GF-D8 (cell line): ENCODE measurements at places on chromosomes 6 and 20.

DNA sequence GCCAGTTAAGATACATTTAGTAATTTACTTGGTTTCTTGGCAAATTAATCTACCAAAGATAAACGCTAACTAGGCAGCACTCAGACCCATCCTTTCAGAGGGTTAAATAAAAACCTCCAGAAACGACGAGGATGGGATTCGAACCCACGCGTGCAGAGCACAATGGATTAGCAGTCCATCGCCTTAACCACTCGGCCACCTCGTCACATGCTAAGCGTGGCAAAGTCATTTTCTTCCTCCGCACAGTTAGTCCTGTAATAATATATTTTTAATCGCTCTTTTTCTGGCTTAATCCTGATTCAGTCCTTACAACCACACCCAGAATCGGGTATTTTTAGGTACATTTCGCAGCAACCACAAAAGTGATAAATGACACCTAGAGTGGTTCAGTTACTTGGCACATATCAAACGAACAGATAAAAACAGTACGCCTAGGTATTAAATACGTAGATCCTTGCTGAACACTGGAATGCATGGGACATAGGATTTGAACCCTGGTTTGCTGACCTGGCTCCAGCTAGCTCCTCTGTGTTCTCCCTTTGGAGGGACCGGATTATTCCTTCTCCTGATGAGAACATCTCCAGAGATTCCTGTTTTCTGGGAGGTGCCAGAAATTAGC lies 71.6 kb downstream of the GPX5 start:
- DNase-seq: no peak

DNA sequence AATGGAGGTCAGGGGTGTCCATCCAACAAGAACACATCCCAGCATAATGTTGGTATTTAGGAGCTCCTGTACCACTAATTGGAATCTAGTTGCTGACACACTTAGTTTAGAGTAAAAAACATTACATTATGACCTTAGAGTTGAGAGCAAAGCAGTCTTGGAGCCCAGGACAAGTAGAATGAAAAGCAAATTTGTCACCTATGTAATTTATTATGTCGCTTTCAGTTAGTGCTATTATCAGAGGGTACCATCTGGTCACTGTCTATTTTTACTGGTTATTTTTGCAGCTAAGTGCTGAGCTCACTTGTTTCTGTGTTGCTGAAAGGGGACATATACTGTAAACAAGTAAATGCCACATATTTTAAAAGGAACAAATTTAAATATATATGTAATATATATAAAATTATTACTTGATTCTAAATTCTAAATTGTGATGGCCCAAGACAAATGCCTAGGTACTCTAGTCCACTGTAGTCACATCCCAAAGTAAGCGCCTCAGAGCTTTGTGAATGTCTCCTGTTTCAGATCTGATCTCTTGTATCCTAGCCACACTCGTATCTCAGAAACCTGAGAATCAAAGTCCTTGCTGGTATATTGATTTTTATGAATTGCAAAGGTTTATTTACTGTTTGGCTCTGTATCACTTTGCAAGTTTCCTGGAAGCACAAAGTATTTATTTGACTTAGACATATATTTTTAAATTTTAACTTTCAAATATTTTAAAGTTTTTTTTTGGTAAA lies 148.6 kb upstream of the MAN1A1 start:
- DNase-seq: no peak

GRCh38 chr20:49866051-49866450 lies 49.3 kb downstream of the SPATA2 start:
- DNase-seq: no peak

DNA sequence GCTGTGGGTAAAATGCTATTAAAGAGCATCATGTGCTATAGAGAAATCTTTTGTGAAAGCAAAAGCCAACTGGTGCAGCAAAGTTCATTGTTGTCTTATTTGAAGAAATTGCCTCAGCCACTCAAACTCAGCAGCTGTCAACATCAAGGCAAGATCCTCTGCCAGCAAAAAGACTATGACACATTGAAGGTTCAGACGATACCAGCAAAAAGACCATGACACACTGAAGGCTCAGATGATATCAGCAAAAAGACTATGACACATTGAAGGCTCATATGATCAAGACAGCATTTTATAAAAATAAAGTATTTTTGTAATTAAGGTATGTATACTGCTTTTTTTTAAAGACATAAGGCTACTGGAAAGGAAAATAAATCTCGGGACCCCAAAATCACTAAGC lies 118.4 kb upstream of the RUNX2 start:
- no peak for DNase-seq

- DNase-seq: no peak
Observed at GRCh38 chr6:135182071-135183001, 1.2 kb downstream of the MYB start.

GRCh38 chr6:130516604-130517003 lies 150.8 kb downstream of the TMEM200A start:
- no peak for DNase-seq

GRCh38 chr6:159565181-159565710 lies 127.8 kb downstream of the SOD2 start:
- DNase-seq: no peak

DNA sequence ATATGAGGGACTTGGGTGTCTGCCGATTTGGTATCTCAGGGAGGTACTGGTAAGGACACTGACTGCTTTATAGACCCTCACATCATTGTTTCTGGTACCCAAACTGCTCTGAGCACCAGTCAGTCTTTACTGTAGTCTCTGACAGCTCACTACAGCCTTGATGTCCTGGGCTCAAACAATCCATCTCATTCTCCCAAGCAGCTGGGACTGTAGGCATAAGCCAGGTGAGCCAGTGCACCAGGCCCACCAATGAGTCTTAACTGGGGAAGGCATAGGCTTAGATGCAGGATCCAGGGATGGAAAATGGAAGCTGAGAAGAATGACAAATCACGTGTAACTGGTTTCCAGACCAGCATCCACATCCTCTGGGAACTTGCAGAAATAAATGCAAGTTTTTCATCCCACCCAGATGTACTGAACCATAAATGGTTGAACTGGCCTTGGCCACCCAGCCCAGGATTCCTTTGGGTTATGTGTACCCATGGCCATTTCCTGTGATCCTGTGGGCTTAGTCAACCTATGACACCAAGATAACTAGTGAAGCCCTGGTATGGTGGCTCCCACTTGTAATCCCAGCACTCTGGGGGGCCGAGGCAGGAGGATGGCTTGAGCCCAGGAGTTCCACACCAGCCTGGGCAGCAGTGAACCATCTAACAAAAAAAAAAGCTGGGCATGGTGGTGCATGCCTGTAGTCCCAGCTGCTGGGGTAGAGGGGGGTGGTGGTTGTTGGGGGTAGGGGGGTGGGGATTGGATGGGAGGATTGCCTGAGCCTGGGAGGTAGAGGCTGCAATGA lies 5.8 kb downstream of the TUBB start:
- no peak for DNase-seq

DNA sequence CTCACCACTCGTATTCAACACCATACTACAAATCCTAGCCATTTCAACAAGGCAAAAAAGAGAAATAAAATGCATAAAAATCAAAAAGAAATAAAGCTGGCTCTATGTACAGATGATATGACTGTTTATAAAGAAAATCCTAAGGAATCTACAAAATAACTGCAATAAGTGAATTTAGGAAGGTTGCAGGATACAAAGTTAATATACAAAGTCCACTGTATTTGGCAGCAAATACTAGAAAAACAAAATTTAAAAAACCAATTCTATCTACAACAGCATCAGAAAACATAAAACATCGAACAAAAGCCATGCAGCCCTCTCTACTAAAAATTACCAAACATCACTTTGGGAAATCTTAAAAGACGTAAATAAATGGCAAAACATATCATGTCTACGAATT lies 47.6 kb downstream of the RANBP9 start:
- no peak for DNase-seq

GRCh38 chr6:27867945-27868300 lies 44.3 kb downstream of the OR2B2 start:
- peak; percentile 57 for DNase-seq

GRCh38 chr6:99390896-99391295 lies 3.1 kb downstream of the COQ3 start:
- no peak for DNase-seq

GRCh38 chr6:139981066-139981624 lies 606.7 kb upstream of the CITED2 start:
- no peak for DNase-seq

DNA sequence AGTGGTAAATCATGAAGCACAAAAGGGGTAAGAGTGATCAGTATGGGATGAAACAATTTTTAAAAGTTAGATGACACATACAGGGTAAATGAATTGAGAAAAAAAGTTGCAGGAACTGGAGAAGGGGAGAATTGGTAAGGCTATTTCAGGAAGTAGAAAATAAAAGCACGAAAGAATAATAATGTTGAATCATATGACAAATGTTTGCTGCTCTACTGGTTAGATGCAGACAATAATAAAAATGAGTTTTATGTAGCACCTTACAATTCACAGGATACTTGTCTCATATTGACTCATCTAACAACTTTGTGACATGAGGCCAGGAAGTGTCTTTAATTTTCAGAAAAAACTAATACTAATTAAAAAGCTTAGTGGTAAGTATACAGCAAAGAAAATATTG lies 566.5 kb upstream of the MARCKS start:
- no peak for DNase-seq

- peak; percentile 22 for DNase-seq
Observed at GRCh38 chr6:14339711-14340584, 222.4 kb downstream of the CD83 start.

GRCh38 chr6:90466154-90466940 lies 120.5 kb downstream of the MAP3K7 start:
- DNase-seq: no peak

- DNase-seq: no peak
Observed at GRCh38 chr6:132161283-132161682, 210.1 kb upstream of the CCN2 start.

DNA sequence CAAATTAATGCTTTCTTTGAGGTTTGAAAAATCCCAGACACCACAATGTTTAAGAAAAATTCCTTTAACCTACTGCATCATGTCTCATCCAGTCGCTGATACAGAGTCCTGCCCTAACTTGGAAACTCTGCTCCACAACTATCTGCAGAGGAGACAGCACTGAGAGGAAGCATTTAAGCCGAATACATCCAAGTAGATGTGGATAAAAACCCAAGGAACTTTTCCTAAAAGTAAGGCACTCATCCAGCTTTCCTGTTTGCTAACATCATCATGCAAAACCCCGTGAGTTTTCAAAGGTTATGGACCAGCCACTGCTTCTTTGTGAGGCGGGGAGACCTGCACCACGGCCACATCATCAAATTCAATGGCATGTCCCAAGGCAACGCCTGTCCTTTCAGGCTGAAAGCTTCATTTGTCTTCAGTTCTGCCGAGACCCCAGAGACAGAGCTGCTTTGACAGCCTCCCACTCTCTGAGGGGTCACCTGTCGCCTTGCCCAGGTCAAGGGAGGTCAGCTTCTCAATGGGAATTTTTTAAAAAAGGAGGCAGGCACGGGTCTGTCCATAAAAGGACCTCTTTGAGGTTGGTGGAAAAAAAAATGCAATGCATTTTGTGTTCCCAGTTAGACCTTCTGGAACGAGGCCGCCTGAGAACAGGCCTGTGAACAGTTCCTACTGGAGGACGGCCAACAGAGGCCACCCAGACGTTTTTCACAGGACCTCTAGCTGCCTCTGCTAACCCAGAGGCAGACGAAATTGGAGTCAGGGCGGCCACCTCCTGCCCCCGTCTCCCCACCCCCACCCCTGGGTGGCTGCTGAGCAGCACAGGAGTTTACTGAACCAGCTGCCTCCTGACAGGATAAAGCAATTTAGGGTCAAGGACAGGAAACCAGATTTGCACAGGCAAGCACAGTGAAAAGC lies 142.5 kb upstream of the HDDC2 start:
- no peak for DNase-seq

DNA sequence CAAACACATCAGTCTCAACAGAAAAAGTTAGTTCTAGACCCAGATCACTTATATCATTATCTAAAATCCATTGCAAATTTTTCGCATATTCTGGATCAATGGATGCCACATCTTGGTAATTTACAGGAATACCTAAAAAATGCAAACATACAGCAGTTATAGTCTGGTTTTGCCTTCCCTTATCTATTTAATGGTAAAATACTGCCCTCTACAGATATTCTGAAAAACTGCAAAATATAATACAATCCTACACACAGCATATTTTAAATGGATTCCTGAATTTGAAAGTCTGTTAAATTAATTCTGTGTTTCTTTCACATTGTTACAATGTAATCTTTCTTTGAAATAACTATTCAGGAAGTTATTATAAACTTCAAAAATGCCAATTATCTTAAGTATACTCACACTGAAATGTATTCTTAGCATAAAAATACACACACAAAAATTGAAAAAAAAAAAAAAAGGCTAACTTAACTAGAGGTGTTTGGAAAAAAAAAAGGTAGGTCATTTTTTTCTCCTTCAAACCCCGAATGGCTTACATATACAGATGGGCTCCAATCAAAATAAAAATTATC lies 88.4 kb downstream of the HACE1 start:
- DNase-seq: no peak

DNA sequence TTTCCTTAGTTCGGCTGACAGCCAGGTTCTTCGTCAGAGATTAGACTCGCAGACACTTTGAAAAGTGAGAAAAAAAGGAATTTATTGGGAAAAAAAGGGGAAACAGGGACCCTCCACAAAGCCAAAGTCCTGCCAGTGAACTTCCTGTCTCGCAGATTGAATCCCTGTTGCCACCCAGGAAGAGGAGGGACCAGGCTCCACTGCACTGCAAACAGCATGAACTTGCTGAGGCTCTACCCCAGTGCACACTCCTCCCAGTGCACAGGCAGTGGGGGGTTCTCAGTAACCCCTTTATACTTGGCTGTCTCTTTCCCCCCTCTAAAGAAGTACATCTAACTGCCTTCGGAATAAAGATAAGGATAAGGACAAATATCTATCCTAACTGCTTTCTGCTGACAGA lies 959.0 kb downstream of the GRIK2 start:
- DNase-seq: no peak

GRCh38 chr6:121443971-121444541 lies 8.6 kb downstream of the GJA1 start:
- DNase-seq: no peak

DNA sequence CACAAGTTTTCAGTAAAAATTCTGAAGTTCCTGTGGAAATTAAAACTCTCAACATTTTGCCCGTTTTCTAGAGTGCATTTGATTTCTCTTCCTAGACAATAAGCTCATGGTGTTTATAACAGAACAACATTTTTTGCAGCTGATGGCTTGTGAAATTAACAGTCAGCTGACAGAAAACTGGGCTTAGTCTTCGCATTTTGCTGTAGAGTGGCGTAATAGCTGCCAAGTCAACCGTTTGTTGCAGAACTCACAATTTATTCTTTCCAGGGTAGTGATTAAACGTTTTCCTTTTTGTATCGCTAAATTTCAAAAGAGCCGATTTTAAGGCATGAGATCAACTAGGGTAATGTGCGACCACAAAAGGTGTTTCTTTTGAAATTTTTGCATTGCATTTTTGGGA lies 1.4 kb downstream of the SPO11 start:
- peak; percentile 4 for DNase-seq

- DNase-seq: no peak
Observed at GRCh38 chr6:39952167-39952566, 17.9 kb upstream of the MOCS1 start.

- no peak for DNase-seq
Observed at GRCh38 chr6:113011389-113011788, 664.3 kb downstream of the RFPL4B start.
